Tibial nerve (tissue), 4 donors: ENCODE measurements at places on chromosomes 6 and 20. TPM values are rescaled to one million over a fixed set of nuclear protein-coding genes. Genes with fewer than 3 reads are reported as not detected.

Gene PSMB1
- 207 TPM for total RNA-seq

Gene STX11
- total RNA-seq: 24.3 TPM

Gene SCUBE3
- total RNA-seq: 0.42 TPM

Gene PSMB9
- total RNA-seq: 34.3 TPM

Gene DUSP15
- total RNA-seq: 39.8 TPM

Gene TSBP1
- not detected for total RNA-seq

Gene CNKSR3
- total RNA-seq: 22.7 TPM

Gene PHF10
- 48.3 TPM for total RNA-seq
